ENCODE measurements at places on chromosomes 3 and 15.

GRCh38 chr3:50274371-50275104 is 4.3 kb upstream of the LSMEM2 start:
- peak; percentile 5 for DNase-seq

- DNase-seq = no peak
These were observed 208.4 kb downstream of the TNIK start for GRCh38 chr3:171251835-171252234.

GRCh38 chr15:89244574-89244903 is 760 bp downstream of the FANCI start:
- no peak for DNase-seq

- no peak for DNase-seq
These were observed 17.1 kb downstream of the ACAD11 start for GRCh38 chr3:132642539-132642847.

Data from NCI-H1092 treated with DMSO at 0.1 percent for 48 hours (cell line).